ENCODE measurements at places on chromosomes 11 and 22. TPM values are rescaled to one million over a fixed set of nuclear protein-coding genes. Genes with fewer than 3 reads are reported as not detected.

OR5D14 gene
- total RNA-seq: not detected

OR51B4 gene
- total RNA-seq: not detected

OR8A1 gene
- total RNA-seq: not detected

NTM gene
- not detected for total RNA-seq

TNNI2 gene
- not detected for total RNA-seq

ARSA gene
- 66.5 TPM for total RNA-seq

RBMXL2 gene
- total RNA-seq: not detected

FOXRED2 gene
- 17.1 TPM for total RNA-seq

OR6T1 gene
- not detected for total RNA-seq

MAP6 gene
- 0.25 TPM for total RNA-seq

PRMT3 gene
- 18.5 TPM for total RNA-seq

MUC5B gene
- total RNA-seq: not detected

GPHA2 gene
- total RNA-seq: not detected

C11orf65 gene
- 1.7 TPM for total RNA-seq

BAIAP2L2 gene
- total RNA-seq: 0.50 TPM

SHANK2 gene
- total RNA-seq: not detected

ACR gene
- total RNA-seq: not detected

KREMEN1 gene
- not detected for total RNA-seq

DDTL gene
- total RNA-seq: 3.3 TPM

TCN1 gene
- not detected for total RNA-seq

FBLN1 gene
- total RNA-seq: not detected

OR2D2 gene
- total RNA-seq: not detected

KCTD14 gene
- total RNA-seq: 0.19 TPM

TMEM123 gene
- total RNA-seq: 489 TPM

APOL5 gene
- not detected for total RNA-seq

RIMBP3C gene
- 0.92 TPM for total RNA-seq

PIWIL4 gene
- 0.55 TPM for total RNA-seq

GAL3ST1 gene
- not detected for total RNA-seq

MS4A12 gene
- total RNA-seq: not detected

SCGB1A1 gene
- total RNA-seq: not detected

IRAG1 gene
- total RNA-seq: not detected

INPP5J gene
- total RNA-seq: not detected

ADAMTS15 gene
- 0.04 TPM for total RNA-seq

MIOX gene
- 0.23 TPM for total RNA-seq

TRIM49C gene
- total RNA-seq: not detected

KMT5B gene
- 28.5 TPM for total RNA-seq

MADD gene
- 95.1 TPM for total RNA-seq

USP2 gene
- total RNA-seq: 0.17 TPM

OMP gene
- total RNA-seq: not detected

RNF169 gene
- 17.4 TPM for total RNA-seq

TMEM138 gene
- 52.0 TPM for total RNA-seq

KRTAP5-1 gene
- not detected for total RNA-seq

C11orf87 gene
- not detected for total RNA-seq

CHADL gene
- 0.17 TPM for total RNA-seq

MPPED2 gene
- 0.33 TPM for total RNA-seq

HBE1 gene
- not detected for total RNA-seq

MMP27 gene
- total RNA-seq: not detected

LYVE1 gene
- total RNA-seq: not detected

Measured in activated CD4-positive, alpha-beta T cell treated with anti-CD3 and anti-CD28 coated beads, Interleukin-2, amount 10 ng/mL, durations not matched to agents 7 days and 5 days (primary cell).